ENCODE measurements at places on chromosomes 6 and 20. TPM values are rescaled to one million over a fixed set of nuclear protein-coding genes. Genes with fewer than 3 reads are reported as not detected.
A peak's percentile ranks its signal among the peaks of the same experiment; 100 is the strongest.

KIF6 gene
- total RNA-seq, result 0.21 TPM

DNA sequence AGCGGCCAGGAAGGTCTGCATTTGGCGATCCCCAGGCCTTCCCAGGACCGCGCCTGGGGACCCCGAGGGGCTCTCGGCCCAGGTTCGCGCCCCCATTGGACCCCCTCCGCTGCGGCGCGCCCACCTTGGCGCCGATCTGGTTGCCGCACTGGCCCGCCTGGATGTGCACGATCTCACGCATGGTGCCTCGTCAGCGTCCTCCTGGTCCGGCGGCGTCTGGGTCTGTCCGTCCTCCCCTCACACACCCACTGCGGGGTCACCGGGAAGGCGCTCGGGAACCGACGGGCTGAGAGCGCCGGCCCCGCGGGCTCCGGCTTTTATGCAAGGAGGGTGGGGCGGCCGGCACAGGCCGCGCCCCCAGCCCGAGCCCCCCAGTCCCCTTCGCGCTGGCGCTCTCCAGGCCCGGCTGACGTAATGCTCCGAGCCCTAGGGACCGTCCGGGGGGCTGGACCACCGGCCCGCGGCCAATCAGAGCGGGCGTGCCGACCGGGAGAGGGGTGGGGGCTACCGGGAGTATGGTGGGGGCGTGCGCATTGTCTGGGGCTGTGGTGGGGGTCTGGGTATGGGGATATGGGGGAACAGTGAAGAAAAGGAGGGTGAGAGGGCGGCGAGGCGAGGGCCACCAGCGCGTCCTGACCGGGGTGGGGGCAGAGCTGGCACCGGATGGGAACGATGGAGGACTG lies at the start of gene TUBB2B:
TSS of gene TUBB2B (minus strand) at position 291 of the 683 bp plus-strand sequence. CDS start at position 181, 110 bp downstream.
- H3K27me3 ChIP-seq, result peaks cover 72% of the 10 kb centered on the region
- H3K4me1 ChIP-seq, result peaks cover 29% of the 10 kb centered on the region
- peak within 1 kb of the TSS; percentile 58 for H3K27ac ChIP-seq
- no peak for DNase-seq
- peak within 1 kb of the TSS; percentile 77 for H3K4me3 ChIP-seq

NR2E1 gene
- total RNA-seq, result not detected

- no peaks in the 10 kb centered on the region for H3K36me3 ChIP-seq
- H3K4me1 ChIP-seq, result peaks cover 62% of the 10 kb centered on the region
- H3K27me3 ChIP-seq, result peaks cover 4% of the 10 kb centered on the region
- H3K4me3 ChIP-seq, result no peak overlapping the region
- H3K27ac ChIP-seq, result no peak overlapping the region
Measured at GRCh38 chr6:111975466-111975865, 78.4 kb upstream of the CCN6 start.

GRCh38 chr6:121627761-121628160 lies 192.3 kb downstream of the GJA1 start:
- no peak for DNase-seq
- H3K36me3 ChIP-seq, result no peaks in the 10 kb centered on the region
- no peak overlapping the region for H3K4me3 ChIP-seq
- no peaks in the 10 kb centered on the region for H3K4me1 ChIP-seq
- H3K27me3 ChIP-seq, result no peaks in the 10 kb centered on the region
- no peak overlapping the region for H3K27ac ChIP-seq

DNA sequence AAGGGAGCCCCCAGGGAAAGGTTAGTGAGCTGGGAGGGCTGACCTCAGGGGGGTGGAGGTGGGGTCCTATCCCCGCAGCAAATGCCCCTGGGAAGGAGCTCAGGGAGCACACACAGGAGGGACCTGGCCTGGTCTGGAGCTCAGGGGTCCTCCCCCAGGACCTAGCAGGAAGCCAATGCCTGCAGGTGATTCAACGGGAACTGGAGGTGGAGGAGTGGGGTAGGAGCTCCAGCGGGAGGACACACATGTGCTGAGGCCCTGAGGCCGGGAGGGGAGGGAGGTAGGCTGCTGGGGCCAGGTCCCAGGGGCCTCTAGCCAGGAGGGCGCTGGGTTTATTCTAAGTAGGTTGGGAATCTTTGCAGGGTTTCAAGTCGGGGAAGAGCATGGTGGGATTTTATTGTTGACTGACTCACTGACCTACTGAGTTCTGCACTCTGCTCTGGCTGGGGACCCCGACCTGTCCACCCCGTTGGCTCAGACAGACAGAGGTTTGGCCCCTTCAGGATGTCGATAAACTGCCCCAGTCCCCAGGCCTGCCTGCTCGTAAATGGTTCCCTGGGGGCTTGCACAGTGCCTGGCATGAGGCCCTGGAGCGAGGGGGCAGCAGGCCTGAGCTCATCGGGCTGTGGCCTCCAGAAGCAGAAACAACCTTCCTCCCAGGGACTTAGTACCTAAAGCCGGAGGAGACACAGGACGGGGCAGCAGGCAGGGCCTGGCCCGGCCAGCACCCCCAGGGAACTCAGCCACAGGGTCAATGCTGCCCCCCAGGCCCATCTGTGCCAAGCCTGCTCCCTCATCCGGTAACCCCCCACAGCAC lies 62.3 kb downstream of the RIPOR3 start:
- H3K4me1 ChIP-seq, result no peaks in the 10 kb centered on the region
- no peak overlapping the region for H3K27ac ChIP-seq
- no peaks in the 10 kb centered on the region for H3K27me3 ChIP-seq
- H3K4me3 ChIP-seq, result no peak overlapping the region

GRCh38 chr6:129609635-129610034 lies 100.3 kb downstream of the ARHGAP18 start:
- no peak overlapping the region for H3K27ac ChIP-seq
- H3K36me3 ChIP-seq, result peaks cover 25% of the 10 kb centered on the region
- no peak overlapping the region for H3K4me3 ChIP-seq
- no peak for DNase-seq
- H3K4me1 ChIP-seq, result peaks cover 21% of the 10 kb centered on the region

GHRH gene
- not detected for total RNA-seq

GRCh38 chr6:140485740-140486449 lies 1111.4 kb upstream of the CITED2 start:
- H3K36me3 ChIP-seq, result no peaks in the 10 kb centered on the region
- peaks cover 19% of the 10 kb centered on the region for H3K4me1 ChIP-seq
- H3K27me3 ChIP-seq, result no peaks in the 10 kb centered on the region
- H3K4me3 ChIP-seq, result no peak overlapping the region

DNA sequence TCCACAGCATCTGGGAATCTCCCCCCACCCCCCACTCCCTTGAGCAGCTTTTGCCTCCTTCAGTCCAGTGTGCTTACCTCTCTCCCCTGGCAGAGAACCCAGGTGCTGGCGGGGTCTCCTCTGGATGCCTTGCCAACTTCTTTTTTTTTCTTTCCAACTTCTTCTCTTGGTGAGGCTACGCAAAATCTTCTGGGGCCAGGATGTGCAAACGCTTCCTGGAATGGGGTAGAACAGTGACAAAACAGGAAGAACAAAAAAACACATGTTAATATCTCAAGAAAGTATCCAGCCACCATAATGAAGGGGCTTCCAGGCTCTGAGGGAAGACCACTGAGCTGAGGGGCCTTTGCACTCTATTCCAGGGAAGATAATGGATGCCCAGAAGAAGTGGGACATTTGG lies 53.9 kb upstream of the DDR1 start:
- no peaks in the 10 kb centered on the region for H3K27me3 ChIP-seq
- peak overlapping the region; percentile 94 for H3K27ac ChIP-seq
- no peak for DNase-seq
- peaks cover 17% of the 10 kb centered on the region for H3K36me3 ChIP-seq

DNA sequence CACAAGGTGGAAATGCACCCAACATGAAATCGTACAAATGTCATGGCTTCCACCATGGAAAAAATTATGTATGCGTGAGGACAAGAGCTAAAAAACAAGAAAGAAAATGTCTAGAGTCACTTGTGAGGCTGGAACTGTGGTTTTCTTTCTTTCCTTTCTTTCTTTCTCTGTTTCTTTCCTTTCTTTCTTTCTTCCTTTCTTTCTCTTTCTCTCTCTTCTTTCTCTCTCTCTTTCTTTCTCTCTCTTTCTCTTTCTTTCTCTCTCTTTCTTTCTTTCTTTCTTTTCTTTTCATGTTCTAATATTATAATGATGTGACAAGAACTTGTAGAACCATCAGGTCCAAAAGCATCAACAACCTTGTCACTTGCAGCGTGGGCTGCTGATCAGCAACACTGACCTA lies 28.4 kb downstream of the ZNF311 start:
- peaks cover 3% of the 10 kb centered on the region for H3K36me3 ChIP-seq
- H3K4me1 ChIP-seq, result peaks cover 25% of the 10 kb centered on the region
- no peak for DNase-seq
- peak overlapping the region; percentile 3 for H3K4me3 ChIP-seq
- H3K27ac ChIP-seq, result no peak overlapping the region

REM1 gene
- total RNA-seq, result not detected

- no peaks in the 10 kb centered on the region for H3K4me1 ChIP-seq
- H3K4me3 ChIP-seq, result no peak overlapping the region
- DNase-seq, result no peak
- H3K27me3 ChIP-seq, result peaks cover 13% of the 10 kb centered on the region
- no peaks in the 10 kb centered on the region for H3K36me3 ChIP-seq
Measured at GRCh38 chr6:138719011-138719635, 54.4 kb upstream of the CCDC28A start.

DNA sequence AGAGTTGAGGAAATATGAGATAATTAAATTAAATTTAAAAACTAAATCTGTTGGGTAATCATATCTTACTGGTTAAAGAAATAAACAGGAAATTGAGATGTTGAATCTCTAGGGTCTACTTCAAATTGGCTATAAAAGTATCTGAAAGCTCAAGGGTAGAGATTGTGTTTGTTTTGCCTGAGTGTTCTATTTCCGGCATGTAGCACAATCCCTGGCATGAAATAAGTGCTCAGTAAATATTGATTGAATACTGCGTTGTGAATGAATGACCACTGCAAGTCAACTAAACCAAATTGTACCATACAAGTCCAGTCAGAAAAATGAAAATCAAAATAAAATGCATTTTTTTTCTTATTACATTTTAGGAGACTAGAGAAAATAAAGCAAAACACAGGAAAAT lies 709.8 kb downstream of the EPM2A start:
- peaks cover 21% of the 10 kb centered on the region for H3K4me1 ChIP-seq
- H3K36me3 ChIP-seq, result no peaks in the 10 kb centered on the region
- no peak for DNase-seq

GRCh38 chr6:153411070-153411648 lies 280.1 kb upstream of the RGS17 start:
- no peaks in the 10 kb centered on the region for H3K36me3 ChIP-seq
- no peaks in the 10 kb centered on the region for H3K4me1 ChIP-seq
- no peak overlapping the region for H3K27ac ChIP-seq
- no peak for DNase-seq
- no peaks in the 10 kb centered on the region for H3K27me3 ChIP-seq

- H3K36me3 ChIP-seq, result no peaks in the 10 kb centered on the region
- no peak for DNase-seq
- peak overlapping the region; percentile 43 for H3K4me3 ChIP-seq
Measured at GRCh38 chr20:43941476-43942200, 27.0 kb downstream of the TOX2 start.

RTF2 gene
- total RNA-seq, result 103 TPM

GRCh38 chr6:28824793-28825731 lies 98.7 kb downstream of the TRIM27 start:
- H3K4me3 ChIP-seq, result no peak overlapping the region
- DNase-seq, result no peak

HLA-DPB1 gene
- 11.8 TPM for total RNA-seq

GRCh38 chr6:30035784-30036183 lies 25.3 kb upstream of the POLR1H start:
- H3K27ac ChIP-seq, result no peak overlapping the region
- H3K27me3 ChIP-seq, result no peaks in the 10 kb centered on the region
- H3K4me1 ChIP-seq, result peaks cover 2% of the 10 kb centered on the region

- peaks cover 38% of the 10 kb centered on the region for H3K36me3 ChIP-seq
- no peak for DNase-seq
- H3K27me3 ChIP-seq, result no peaks in the 10 kb centered on the region
- peak overlapping the region; percentile 96 for H3K4me3 ChIP-seq
Measured at GRCh38 chr6:155313602-155314091, 637 bp downstream of the TFB1M start.

GRCh38 chr6:106102034-106102433 lies 15.9 kb downstream of the PRDM1 start:
- DNase-seq, result no peak
- peak overlapping the region; percentile 87 for H3K27ac ChIP-seq
- peak overlapping the region; percentile 95 for H3K4me3 ChIP-seq
- peaks cover 94% of the 10 kb centered on the region for H3K36me3 ChIP-seq
- peaks cover 70% of the 10 kb centered on the region for H3K4me1 ChIP-seq
- no peaks in the 10 kb centered on the region for H3K27me3 ChIP-seq

DNA sequence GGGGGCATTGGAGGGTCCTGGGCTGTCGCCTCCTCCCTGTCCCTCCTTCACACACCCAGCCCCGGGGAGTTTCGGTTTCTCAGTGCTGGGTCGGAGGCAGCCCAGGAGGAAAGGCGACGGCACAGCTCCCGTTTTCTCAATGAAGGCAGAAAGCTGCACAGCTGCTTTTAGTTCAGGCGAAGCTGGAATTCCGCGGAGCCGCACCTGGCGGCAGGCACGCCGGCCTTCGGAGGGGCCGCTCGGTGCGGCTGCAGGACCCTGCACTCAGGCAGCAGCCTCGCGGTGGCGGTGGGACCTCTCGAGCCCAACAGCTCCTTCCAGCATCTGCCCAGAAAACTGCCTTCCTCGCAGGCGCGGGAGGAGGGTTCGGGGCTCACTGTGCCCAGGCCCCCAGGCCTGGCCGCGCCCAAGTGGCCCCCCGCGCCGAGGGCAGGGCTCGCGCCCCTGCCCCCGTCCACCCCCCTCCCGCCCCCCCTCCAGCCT lies 4.6 kb downstream of the FOXQ1 start:
- no peak overlapping the region for H3K27ac ChIP-seq
- peaks cover 6% of the 10 kb centered on the region for H3K4me1 ChIP-seq
- H3K36me3 ChIP-seq, result no peaks in the 10 kb centered on the region
- DNase-seq, result no peak

DNA sequence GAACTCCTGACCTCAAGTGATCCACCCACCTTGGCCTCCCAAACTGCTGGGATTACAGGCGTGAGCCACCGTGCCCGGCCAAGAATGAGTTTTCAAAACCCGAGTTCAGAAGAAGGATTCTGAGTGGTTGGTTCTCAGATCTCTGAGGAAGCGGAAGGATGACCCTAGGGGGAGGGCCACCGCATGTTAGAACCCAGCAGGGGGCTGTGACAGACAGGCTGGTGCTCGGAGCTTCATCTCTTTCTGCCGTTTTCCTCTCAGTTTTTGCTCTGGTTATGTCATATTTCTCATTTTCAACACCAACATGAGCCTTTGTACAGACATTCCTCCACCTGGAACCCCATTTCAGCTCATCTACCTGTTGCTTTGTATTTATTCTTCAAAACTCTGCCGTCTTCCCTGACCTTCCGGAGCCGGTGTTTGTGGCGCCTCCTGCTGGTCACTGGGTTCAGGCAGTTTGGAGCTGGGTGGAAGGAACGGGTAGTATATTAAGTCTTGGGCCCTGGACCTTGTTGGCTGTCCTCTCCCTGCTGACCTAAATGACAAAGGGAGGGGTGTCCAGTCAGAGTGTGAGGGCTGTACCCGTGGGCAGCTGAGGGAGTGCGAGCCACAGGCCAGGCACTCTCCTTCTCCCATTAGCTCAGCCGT lies at the start of gene DEFB123:
TSS of gene DEFB123 (plus strand) at position 621 of the 648 bp plus-strand sequence. CDS start 67 bp downstream, outside the sequence.
- no peak within 1 kb of the TSS for H3K4me3 ChIP-seq
- H3K27me3 ChIP-seq, result no peaks in the 10 kb centered on the region
- H3K4me1 ChIP-seq, result no peaks in the 10 kb centered on the region
- DNase-seq, result no peak
- H3K36me3 ChIP-seq, result no peaks in the 10 kb centered on the region
- no peak within 1 kb of the TSS for H3K27ac ChIP-seq

- H3K27ac ChIP-seq, result no peak overlapping the region
- no peak overlapping the region for H3K4me3 ChIP-seq
- no peaks in the 10 kb centered on the region for H3K36me3 ChIP-seq
- no peaks in the 10 kb centered on the region for H3K27me3 ChIP-seq
- DNase-seq, result no peak
Measured at GRCh38 chr6:102022803-102023202, 629.3 kb downstream of the GRIK2 start.

Measured in activated T-helper 2 cell treated with anti-CD3 and anti-CD28 coated beads, Interferon-gamma antibody, Interleukin-2, Interleukin-4, amounts not matched to agents 10 μg/mL and 5 μg/mL and 100 μg/mL, durations not matched to agents 14 hours and 24 hours and 36 hours (primary cell).